ENCODE measurements at places on chromosomes 16 and 17.
A peak's percentile ranks its signal among the peaks of the same experiment; 100 is the strongest.

- DNase-seq, result no peak
Observed at GRCh38 chr17:38656959-38657823, 17.6 kb downstream of the EPOP start.

GRCh38 chr17:3613124-3613523, 3.9 kb upstream of the TRPV1 start:
- DNase-seq, result no peak

- DNase-seq, result no peak
Observed at GRCh38 chr17:77666462-77666861, 292.0 kb upstream of the TNRC6C start.

DNA sequence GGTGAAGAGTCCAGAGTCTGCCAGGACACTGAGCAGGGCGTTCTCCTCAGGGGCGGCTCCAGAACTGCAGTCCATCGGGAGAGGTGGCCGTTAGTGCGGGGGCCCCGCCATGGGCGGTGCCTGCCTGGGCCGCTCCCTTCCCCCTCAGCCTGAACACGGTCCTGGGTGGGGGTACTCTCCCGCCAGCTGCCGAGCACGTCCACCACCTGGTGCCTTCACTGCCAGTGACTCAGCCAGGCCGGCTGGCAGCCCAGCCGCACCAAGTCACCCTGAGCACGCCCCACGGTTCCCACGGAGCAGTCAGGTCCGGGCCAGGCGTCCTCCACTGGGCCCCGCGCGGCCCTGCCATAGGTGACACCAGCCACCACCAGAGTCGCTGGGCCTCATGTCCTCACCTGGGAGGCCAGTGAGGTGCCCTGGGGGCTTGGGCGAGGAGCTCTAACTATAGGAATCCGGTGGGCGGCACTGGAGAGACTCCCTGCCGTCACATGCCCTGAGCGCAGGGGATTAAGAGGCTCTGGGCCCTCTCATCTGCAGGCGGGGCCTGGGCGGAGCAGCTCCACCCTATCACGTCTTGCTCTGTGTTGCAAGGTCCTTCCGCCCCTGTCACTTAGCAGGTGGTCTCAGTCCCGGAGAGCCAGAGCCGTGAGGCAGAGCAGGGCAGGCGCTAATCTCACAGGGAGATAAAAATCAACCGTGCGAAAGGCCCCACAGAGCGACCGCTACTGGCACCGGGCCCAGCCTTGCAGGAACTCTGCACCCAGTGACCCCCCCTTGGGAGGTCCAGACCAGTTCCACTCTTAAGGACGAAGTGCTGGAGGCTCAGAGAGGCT, 14.3 kb downstream of the PIEZO1 start:
- DNase-seq, result peak; percentile 89

DNA sequence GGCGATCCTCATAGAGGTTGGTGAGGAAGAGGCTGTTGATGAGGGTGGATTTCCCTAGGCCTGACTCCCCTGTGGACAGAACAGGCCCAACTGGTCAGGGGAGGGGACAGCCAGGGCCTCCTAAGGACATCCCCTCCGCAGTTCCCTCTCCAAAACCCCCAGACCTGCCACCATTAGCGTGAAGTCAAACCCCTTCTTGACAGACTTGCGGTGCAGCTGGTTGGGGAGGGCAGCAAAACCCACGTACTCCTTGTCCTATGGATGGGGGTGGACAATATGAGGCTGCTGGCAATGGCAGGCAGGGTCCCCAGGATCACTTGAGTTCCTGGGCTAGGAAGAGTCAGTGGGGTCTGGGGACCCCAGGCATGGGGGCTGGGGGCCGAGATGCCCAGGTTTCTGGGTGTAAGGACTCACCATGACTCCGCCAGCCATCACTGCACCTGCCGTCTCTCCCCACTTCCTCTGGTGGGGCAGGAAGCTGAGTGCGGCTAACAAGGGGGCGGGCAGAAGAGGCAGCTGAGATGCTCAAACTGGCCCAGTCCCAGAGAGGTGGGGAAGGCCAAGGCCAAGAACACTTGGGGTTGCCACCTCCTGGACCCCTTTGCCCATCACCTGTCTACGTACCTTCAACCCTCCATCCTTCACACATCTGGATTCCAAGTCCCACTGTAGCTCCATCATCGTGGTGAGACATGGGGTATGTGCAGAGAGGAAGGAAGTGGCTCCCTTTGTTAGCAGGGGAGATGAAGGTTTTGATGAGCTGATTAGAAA, at the start of gene SEPTIN1:
TSS of gene SEPTIN1 (minus strand) at position 451 of the 771 bp plus-strand sequence. CDS start at position 432, 19 bp downstream.
- DNase-seq, result peak; percentile 41

GRCh38 chr16:12503191-12503590, 300.5 kb downstream of the CPPED1 start:
- DNase-seq, result no peak

DNA sequence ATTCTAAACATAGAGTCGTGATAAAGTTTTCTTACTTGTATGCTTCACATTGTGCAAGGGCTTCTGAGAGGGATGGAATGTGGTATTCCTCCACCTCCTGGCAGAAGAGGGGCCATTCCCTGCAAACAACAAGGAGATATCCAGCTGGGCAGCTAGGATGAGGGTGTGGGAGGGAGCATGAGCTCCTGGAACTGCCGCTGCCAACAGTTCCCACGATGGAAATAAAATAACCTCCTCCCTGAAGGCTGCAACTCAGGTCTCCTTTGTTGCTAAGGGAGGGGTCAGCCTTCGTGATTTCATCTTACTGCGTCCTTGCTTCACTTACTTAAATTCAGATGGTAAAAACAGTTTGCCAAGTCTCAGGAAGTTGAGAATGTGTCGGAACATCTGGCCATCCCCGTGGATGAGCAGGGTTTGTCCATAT, 15.6 kb downstream of the PLEKHG4 start:
- DNase-seq, result no peak

DNA sequence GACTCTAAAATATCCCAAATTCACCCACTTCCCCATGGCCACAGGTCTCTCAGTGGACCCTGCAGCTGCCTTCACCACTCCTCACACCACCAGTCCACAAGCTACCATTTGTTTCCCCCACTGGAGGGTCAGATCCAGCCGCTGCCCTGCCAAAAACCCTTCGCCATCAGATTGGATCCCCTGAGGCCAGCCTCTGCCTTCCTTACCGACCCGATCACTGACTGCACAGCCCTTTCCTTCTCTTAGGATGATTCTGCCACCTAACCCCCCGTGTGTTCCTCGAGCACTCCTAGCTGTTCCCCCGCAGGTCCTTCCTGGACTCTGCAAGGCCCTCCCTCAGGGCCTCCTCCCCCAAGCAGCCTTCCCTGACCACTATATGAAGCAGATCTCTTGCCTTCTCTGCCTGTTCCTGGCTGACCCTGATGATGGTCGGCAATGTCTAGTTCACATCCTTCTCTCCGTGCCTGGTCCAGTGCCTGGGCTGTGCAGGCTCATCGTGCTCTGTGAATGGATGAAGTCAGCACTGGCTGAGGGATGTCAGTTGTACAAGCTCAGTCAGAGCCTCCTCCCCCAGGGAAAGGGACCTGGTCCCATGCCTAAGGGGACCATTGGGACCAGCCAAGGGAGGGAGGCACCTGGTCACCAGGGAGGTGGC, 46.0 kb downstream of the CPNE2 start:
- no peak for DNase-seq

- no peak for DNase-seq
Observed at GRCh38 chr16:2040787-2041522, 6.7 kb downstream of the NTHL1 start.

GRCh38 chr16:84844049-84844350, 24.2 kb downstream of the CRISPLD2 start:
- DNase-seq, result no peak

GRCh38 chr16:71746442-71747046, 22.0 kb upstream of the PHLPP2 start:
- no peak for DNase-seq

- DNase-seq, result no peak
Observed at GRCh38 chr17:59047616-59048015, 59.1 kb downstream of the TRIM37 start.

- no peak for DNase-seq
Observed at GRCh38 chr16:17303101-17303500, 167.7 kb downstream of the XYLT1 start.

GRCh38 chr16:17260276-17260849, 210.4 kb downstream of the XYLT1 start:
- no peak for DNase-seq

DNA sequence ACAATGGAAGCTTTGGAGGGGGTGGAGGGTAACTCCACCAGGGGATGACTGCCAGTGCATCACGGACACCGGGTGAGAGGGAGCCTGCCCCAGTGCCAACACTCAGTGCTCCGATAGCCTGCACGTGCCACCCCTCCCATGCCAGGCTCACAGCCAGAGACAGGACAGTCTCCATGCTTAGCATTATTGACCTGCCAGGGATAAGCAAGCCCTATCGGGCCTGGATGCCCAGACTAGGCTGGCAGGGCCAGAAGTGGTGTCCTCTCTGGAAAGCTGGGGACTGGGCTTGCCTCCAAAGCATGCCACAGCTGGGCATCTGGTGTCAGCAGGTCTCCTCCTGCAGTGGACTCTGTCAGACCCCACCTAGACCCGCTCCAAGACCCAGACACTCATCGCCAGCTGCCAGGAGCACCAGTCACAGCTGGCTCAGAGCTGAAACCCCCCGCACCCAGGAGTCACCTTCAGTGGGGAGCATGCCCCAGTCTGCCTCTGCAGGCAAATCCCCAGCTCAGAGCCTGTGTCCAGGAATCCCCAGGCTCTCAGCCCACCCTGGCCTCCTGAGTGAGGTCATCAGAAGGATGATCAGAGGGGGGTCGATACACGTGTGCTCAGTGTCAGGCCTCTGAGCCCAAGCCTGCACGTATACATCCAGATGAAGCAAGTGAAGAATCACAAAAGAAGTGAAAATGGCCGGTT, 1.8 kb upstream of the RHBDF1 start:
- no peak for DNase-seq

GRCh38 chr16:1469693-1470201, 5.1 kb downstream of the CLCN7 start:
- DNase-seq, result no peak

GRCh38 chr17:66190738-66191592, 968 bp downstream of the CEP112 start:
- no peak for DNase-seq

GRCh38 chr16:83473926-83474650, 333.7 kb upstream of the HSBP1 start:
- no peak for DNase-seq

- no peak for DNase-seq
Observed at GRCh38 chr16:11377154-11377553, 31.9 kb downstream of the RMI2 start.

- no peak for DNase-seq
Observed at GRCh38 chr16:27408012-27408601, 6.1 kb downstream of the IL21R start.

- no peak for DNase-seq
Observed at GRCh38 chr17:46028981-46029565, 30.0 kb downstream of the STH start.

DNA sequence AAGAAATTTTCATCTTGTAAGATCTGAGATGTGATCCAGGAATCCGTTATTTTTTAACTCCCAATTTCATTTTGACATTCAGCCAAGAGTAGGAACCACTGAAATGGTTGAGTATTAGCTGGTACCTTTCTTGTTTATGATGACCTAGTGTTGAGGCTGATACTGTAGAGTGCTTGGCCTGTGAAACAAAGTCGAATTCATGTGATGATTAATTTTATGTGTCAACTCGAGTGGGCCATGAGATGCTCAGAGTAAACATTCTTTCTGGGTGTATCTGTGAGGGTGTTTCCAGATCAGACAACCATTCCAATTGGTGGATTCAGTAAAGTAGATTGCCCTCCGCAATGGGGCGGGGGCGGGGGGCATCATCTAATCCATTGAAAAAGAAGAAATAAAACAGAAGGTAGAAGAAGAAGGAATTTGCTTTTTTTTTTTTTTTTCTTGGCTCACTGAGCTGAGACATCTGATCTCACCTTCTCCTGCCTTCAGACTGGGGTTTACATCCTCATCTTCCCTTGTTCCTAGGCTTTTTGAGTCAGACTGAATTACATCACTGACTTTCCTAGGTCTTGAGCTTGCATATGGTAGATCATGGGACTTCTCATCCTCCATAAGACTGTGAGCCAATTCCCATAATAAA, 264.6 kb upstream of the KCNJ16 start:
- DNase-seq, result no peak

- DNase-seq, result no peak
Observed at GRCh38 chr17:27408891-27409290, 47.4 kb upstream of the KSR1 start.

GRCh38 chr17:73324160-73324475, 12.3 kb upstream of the CDC42EP4 start:
- no peak for DNase-seq

DNA sequence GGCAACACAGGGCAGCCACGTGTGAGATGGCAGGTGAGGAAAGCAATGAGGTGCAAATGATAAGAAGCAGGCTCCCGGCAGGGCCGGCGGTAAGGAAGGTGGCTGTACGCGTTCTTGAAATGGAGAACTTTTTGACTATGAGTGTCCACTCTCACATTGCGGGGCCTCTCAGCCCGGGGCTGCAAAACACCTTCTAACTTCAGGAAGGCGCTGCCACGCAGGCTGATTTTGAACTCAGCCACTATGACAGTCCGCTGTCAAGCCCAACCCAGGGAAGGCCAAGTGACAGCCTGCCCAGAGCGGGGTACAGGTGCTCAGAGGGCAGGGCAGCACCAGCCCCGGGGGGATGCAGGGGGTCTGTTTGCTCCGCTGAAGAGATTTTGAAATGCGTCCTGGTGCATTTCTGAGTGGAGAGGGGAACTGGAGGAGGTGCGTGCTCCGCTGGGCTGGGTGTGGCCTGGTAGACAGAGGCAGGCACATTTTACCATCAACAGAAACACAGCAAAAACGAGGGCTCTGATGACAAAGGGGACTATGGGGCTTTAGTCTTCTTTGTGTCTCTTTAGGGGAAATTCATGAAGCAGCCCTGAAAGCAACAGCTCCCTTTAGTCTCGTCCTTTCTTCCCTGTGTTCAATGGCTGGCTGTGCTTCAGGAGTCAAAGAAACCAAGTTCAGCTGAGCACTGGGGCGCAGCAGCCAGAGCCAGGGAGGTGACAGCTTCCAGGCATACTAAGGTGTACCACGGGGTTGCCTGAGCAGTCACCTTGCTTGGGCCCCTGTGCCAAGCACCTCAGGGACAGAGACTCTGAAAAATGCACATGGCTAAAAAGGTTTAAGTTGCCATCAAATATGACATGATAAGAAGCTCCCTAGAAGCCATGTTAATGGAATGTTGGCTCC, 14.6 kb upstream of the SREBF1 start:
- DNase-seq, result peak; percentile 49

DNA sequence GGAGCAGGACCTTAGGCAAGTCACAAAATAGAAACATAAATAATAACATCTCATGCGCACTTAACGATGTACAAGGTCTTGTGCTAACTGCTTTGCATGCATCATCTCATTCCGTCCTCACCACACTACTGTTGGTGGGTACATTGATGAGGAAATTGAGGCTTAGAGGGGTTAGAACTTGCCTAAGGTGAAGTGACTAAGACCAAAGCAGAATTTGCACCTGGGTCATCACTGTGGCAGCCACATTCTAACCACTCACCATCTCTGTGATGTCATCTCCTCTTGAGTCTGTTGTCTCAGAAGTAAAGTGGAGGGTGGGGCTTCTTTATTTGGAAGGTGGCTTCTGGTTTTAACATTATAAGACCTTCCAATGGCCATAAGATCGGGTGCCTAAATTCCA, 20.4 kb upstream of the TRIM25 start:
- no peak for DNase-seq

All from ecto neural progenitor cell (in vitro differentiated cells).